DMS153 (cell line): ENCODE measurements at places on chromosomes 6 and 20.
A peak's percentile ranks its signal among the peaks of the same experiment; 100 is the strongest.

- DNase-seq = no peak
Observed at GRCh38 chr6:27755768-27756167, 156.4 kb downstream of the OR2B2 start.

- peak; percentile 14 for DNase-seq
Observed at GRCh38 chr6:123715006-123715863, 78.5 kb upstream of the TRDN start.

DNA sequence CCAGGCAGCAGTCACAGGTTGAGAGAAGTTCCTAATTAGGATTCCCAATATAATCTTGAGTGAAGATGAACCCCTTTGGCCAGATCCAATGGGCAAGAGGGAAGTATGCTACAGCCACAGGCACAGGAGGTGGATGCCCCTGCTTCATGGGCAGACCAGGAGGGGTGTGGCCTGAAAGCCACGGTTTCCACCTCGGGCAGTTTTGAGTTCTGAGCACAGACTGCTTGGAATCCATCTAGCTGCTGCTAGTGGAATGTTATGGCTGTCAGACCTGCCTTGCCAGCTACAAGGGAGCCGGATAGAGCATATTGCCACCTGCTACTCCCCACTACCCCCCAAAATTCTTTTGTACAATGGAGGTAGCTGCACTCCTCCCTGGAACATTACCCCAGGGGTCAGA lies 672.9 kb downstream of the HACE1 start:
- DNase-seq = no peak

DNA sequence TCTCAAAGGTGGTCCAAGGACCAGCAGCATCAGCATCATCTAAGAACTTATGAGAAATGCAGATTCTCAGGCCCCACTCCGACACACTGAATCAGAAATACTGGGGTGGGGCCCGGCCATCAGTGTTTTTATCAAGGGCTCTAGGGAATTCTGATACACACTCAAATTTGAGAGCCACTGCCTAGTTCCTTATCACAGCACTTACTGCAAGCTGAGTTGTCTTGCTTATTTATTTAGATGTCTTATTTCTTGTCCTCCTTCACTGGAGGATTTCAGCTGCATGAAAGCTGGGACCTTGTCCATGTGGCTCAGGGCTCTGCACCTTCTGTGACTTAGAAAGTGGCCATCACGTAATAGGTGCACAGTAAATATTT lies 139.4 kb upstream of the RREB1 start:
- no peak for DNase-seq

GRCh38 chr20:11569163-11569562 lies 348.5 kb upstream of the BTBD3 start:
- DNase-seq = no peak

- no peak for DNase-seq
Observed at GRCh38 chr20:41124451-41125094, 12.8 kb upstream of the PLCG1 start.

GRCh38 chr6:33895296-33895695 lies 91.5 kb upstream of the MLN start:
- DNase-seq = no peak

DNA sequence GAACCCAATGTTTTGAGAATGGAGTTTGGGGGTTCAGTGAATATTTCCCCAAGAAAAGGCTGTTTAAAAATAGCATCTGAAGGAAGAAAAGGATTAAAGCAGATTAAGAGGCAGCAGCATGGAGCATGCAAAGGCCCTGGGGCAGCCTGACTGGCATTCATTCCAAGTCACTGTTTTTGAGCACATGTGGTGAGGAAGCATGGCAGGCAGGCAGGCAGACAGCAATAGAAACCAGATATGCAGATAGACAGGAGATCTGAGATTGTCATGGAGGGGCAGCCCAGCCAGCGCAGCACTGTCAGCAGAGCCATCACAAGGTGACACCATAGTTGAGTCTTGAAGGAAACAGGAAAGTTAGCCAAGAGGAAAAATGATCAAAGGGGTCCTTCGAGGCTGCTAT lies 37.8 kb downstream of the SIRPA start:
- DNase-seq = no peak

- no peak for DNase-seq
Observed at GRCh38 chr6:25038999-25039398, 103.2 kb upstream of the RIPOR2 start.

- no peak for DNase-seq
Observed at GRCh38 chr6:128413291-128413690, 107.1 kb downstream of the PTPRK start.

- DNase-seq = peak; percentile 62
Observed at GRCh38 chr6:157999168-158000051, 17.7 kb downstream of the SYNJ2 start.

DNA sequence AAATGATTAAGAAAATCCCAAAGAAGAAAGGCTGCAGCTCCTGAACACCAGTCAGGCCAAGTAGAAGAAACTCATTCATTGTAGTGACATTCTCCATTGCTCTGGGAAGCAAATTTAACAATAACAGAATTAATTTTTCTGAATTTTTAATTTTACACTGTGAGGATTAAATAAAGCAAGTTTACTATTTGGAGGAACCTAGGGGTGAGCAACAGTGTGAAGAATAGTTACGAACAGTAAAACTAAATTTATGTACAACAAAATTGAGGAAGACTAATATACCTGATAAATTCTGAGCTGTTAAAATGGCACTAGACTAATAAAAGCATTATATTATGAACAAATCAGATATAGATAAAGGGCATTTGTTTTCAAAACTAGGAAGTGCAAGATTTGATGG lies at the start of gene OR12D3:
Gene OR12D3, minus strand, starts transcription at position 101 of the 400 bp plus-strand sequence. Its CDS starts 4 bp downstream, at position 97.
- DNase-seq = no peak

- DNase-seq = no peak
Observed at GRCh38 chr6:74677463-74677862, 528.4 kb downstream of the COL12A1 start.

- no peak for DNase-seq
Observed at GRCh38 chr6:135126034-135126433, 55.1 kb upstream of the MYB start.

GRCh38 chr20:40393197-40394079 lies 295.6 kb downstream of the MAFB start:
- DNase-seq = no peak

GRCh38 chr6:143569040-143569439 lies 57.5 kb upstream of the FUCA2 start:
- no peak for DNase-seq

DNA sequence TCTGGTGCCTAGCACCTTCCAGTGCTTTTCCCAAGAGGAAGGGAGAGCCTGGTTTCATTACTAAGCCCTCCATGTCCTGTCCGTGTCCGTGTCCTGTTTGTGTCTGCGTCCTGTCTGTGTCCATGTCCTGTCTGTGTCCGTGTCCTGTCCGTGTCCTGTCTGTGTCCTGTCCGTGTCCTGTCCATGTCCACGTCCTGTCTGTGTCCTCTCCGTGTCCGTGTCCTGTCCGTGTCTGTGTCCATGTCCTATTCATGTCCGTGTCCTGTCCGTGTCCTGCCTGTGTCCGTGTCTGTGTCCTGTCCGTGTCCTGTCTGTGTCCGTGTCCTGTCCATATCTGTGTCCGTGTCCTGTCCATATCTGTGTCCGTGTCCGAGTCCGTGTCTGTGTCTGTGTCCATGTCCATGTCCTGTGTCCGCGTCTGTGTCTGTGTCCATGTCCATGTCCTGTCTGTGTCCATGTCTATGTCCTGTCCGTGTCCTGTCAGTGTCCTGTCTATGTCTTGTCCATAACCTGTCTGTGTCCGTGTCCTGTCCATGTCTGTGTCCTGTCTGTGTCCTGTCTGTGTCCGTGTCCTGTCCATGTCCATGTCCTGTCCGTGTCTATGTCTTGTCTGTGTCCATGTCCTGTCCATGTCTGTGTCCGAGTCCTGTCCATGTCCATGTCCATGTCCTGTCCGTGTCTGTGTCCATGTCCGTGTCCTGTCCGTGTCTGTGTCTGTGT lies 54.4 kb upstream of the BHLHE23 start:
- no peak for DNase-seq

- no peak for DNase-seq
Observed at GRCh38 chr6:142883011-142883410, 62.0 kb downstream of the HIVEP2 start.

- DNase-seq = no peak
Observed at GRCh38 chr6:12000174-12000573, 11.9 kb upstream of the HIVEP1 start.

DNA sequence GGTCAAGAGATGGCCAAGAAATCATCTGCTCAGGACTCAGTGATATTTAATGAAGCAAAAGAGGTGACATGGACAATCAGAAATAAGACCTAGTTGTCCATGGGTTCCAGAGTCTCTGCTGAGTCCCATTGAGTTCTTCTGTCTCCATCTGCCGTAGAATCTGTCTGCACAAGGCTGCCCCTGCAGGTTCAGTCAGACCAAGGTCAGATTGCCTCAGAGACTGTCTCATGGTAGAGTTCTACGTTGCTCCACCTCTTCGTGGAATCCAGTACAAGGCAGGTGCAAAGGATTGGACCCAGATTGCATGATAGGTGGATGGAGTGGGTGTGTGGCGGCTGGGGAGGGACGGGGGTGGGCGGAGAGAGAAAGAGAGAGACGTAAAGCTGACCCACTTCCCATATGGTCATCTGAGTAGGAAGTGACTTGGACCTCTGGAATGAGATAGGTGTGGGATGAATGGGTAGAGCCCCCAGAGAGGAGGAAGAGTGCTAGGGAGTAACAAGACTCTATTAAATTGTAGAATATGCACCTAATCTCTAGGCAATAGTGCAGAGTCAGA lies 75.3 kb downstream of the SOBP start:
- DNase-seq = no peak

DNA sequence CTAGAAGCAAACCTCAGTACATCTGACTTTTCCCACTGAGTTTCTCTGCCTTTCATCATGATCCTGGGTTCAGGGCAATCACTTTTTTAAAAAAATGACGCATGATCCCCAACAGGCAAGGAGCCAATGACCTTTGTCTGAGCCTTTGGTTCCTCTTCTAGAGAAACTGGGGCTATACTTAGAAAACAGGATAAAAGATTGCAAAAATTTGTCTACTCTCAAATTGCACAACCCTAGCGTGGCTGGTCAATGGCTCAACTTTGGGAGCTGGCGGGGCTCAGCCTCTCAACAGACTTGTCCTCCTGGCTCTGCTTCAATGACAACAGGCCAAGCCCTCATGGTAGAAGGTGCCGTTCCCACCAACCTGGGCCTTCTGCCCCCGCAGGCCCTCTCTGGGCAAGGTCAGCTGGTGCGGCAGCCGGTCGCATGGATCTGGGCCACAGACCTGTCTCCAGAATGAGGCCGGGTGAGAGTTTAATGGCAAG lies 48.7 kb downstream of the PDYN start:
- DNase-seq = no peak

GRCh38 chr6:165568326-165568725 lies 94.7 kb downstream of the PDE10A start:
- no peak for DNase-seq

DNA sequence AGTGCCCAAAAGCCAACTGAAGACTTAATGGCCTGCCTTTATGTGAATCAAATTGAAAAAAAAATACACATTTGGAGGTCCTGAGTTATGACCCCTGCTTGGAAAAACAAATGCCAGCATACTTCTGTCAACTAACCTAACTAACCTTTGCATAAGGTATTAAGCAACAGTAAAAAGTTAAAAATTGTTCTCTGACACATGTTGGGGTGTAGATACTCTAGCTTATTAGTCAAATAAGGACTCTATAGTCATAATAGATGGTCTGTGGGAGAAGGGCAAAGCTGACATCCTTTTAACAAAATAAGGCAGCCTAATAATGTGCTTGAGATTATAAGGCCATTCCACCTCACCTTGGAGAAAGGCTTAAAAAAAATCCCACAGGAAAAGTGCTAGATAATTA lies 140.5 kb downstream of the HIVEP2 start:
- no peak for DNase-seq

- DNase-seq = no peak
Observed at GRCh38 chr6:141726248-141726647, 406.5 kb upstream of the GJE1 start.

GRCh38 chr20:58569241-58570125 lies 54.3 kb upstream of the APCDD1L start:
- DNase-seq = no peak

DNA sequence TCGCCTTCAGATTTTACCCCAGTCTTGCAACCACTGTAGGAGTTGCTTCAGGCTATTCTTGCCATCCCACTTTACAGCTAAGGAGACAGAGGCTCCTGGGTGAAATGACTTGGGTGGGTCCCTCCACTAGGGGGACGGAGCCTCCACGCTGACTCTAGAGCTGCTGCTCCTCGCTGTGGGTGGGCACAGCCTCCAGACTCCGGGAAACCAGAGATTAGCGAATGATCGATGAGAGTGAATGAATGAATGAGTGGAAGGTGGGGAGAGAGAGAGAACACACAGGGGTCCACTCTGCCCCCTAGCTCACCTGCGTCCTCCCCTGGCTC lies 10.4 kb downstream of the ZBP1 start:
- no peak for DNase-seq

DNA sequence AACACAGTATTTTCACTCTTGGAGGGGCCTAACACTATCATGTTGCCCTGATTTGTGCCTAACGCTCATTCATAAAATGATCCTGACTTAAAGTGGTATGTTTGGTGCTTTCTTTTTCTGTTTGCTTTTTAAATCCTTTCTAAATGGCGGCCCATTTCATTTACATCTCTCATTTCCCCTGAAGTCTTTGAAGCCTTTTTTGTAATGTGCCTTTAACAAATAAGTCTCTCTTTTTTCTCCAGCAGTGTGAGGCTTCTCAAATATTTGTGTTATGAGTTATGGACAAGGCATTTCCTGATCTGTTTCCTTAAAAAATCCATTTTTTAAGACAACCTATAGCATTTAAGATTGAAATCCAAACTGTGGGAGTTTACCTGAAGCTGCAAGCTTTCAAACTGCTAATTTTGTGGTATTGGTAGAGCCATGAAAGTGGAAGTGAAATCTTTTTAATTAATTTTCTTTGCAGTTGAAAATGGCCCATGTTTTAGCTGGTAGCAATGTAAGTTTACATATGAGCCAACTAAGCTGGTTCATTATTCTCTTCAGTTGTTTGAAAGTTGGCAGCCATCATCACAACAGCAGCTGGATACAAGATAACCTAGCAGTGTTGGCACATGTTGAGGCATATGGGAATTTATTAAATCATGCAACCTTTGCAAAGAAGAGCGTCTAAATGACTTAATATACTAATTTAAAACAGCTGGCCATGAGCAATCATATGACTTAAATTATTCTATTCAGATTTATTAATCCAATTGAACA lies 469.7 kb downstream of the CDKAL1 start:
- DNase-seq = peak; percentile 12

GRCh38 chr6:168499045-168499650 lies 58.2 kb downstream of the SMOC2 start:
- no peak for DNase-seq
